ENCODE measurements at places on chromosomes 7 and 10.
A peak's percentile ranks its signal among the peaks of the same experiment; 100 is the strongest.

GRCh38 chr7:46759711-46760480 is 822.0 kb downstream of the TNS3 start:
- DNase-seq, result no peak

GRCh38 chr10:79126351-79127080 is 57.8 kb downstream of the ZMIZ1 start:
- DNase-seq, result no peak

GRCh38 chr7:142790555-142790954 is 19.8 kb downstream of the PRSS2 start:
- DNase-seq, result no peak

- no peak for DNase-seq
Measured at GRCh38 chr10:17918187-17918903, 33.4 kb upstream of the SLC39A12 start.

DNA sequence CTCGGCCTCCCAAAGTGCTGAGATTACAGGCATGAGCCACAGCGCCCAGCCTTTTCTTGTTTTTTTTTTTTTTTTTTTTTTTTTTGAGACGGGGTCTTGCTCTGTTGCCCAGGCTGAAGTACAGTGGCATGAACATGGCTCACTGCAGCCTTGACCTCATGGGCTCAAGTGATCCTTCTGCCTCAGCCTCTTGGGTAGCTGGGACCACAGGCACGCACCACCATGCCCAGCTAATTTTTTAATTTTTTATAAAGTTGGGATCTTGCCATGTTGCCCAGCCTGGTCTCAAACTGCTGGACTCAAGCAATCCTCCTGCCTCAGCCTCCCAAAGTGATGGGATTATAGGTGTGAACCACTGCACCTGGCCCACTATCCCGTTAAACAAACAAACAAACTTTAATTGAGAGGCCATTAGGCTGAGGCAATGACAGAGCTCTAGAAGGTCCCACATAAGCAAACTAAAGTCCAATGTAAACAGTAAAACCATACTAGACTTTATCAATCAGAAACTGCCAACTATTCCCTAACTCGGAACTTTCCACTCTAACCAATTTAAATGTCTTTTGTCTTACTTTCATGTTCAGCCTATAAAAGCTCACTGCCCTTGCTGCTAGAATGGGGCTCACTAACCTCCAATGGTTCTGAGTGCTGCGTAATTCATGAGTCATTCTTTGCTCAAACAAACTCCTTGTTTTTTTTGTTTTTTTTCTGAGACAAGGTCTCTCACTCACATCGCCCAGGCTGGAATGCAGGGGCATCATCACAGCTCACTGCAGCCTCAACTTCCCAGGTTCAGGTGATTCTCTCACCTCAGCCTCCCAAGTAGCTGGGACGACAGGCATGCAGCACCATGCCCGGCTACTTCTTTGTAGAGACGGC is 1.9 kb downstream of the DHX32 start:
- DNase-seq, result no peak

DNA sequence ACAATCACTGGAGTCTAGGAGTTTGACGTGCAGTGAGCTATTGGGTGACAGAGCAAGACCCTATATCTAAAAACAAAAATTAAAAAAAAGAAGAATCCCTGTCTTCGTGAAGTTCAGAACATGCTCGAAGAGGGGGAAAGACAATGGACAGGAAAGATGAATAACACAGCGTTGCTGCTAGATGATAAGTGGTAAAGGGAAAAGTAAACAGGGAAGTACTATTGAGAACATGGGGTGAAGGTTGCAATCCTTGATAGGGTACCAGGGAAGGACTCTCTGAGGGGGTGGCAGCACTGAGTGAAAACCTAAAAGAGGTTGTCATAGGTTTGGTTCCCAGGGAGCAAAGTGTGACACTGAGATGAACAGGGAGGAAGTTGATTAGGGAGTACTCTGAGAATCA is 2.8 kb upstream of the ABRAXAS2 start:
- DNase-seq, result no peak

DNA sequence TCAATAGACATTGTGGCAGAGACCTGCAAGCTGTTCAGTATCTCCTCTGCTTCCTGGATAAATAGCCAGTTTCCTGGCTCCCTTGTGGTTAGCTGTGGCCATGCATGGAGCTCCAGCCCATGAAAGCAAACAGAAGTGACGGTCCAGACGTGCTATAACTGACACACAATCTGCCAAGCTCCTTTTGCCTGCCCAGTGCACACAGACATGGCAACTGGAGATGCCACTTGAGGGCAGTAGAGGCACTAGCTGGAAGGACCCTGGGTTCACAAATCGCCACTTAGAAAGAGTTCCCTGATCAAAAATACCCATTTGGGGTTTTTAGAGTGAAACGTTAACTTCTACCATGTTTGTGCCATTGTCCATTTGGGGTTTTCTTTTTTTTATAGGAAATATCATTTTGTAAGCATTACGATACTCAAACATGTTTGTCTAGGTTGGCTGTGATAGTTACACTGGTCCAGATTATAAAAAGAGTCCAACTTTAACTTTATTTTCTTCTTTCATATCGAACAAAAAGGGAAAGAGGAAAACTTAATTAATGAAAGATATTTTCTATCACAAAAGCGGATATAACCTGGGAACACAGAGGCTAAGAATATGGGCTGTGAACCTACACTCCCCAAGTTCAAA is 31.3 kb downstream of the KIN start:
- DNase-seq, result peak; percentile 42

GRCh38 chr10:24465891-24466818 is 257.2 kb downstream of the KIAA1217 start:
- peak; percentile 46 for DNase-seq

GRCh38 chr10:68992636-68993440 is 4.2 kb downstream of the KIFBP start:
- no peak for DNase-seq

GRCh38 chr10:22824984-22825383 is 102.9 kb upstream of the ARMC3 start:
- DNase-seq, result no peak

GRCh38 chr10:37758074-37758473 is 99.3 kb downstream of the ZNF248 start:
- no peak for DNase-seq

DNA sequence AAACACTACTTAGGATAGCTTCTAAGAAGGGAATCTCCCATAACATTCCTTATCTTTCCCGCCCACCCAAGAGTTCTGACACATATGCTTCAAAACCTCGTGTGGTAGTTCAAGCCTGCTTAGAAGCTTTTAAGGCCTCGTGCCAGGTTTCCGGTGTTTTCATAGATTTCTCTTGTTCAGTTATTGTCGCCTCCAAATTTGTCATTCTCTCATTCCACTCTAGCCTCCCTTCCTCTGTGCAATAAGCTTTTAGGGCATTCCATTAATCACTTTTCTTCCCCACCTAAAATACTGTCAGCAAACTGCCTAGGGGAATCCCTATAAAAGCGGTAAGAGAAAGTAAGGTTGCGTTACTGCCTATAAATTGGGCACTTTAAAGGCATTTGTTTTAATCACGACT is 718 bp upstream of the BPGM start:
- DNase-seq, result no peak

- DNase-seq, result no peak
Measured at GRCh38 chr7:140242057-140243031, 65.6 kb upstream of the KDM7A start.

DNA sequence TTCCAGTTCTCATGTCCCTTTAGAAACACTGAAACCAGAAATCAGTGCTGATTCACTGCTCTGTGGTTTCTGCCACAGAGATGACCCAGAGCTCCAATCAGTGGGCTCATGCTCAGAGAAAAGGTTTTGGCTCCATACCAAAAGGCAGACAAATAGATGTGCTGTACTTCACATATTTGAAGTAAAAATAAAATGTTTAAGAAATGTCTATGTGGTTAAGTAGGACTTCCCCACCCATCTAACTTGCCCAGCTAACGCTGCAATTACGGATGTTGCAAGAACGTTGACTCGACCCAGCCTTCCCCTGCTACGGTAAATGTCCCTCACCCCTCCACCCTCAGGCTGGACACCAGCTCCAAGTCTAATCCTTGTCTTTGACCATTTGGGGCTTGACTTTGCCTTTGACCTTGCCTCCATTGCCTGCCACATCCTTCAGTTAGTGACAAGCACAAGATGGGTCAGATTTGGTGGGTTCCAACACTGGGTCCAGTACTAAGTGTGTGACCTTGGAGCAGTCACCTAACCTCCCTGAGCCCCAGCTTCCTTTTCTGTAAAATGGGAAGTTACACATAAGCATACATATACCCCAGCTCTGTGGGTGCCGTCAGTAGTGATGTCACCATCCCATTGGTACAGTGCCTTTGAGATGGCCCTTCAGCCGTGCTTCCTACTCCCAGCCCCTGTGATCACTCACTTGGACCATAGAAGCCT is 95.8 kb downstream of the CHST15 start:
- DNase-seq, result no peak

DNA sequence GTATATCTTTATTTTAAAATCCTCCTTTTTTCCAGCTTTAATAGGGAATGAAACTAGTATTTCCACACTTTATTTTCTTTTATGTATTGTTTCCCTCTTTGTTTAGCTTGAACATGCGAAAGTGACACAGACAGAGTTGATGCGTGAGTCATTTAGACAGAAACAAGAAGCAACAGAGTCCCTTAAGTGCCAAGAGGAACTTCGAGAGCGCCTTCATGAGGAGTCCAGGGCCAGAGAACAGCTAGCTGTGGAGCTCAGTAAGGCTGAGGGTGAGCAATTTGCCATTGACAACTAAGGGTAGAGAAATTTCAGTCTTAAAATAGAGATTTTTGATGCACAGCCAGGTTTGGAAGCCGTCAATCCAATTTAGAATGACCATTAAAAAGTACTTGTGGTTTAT is 73.1 kb downstream of the CYP51A1 start:
- no peak for DNase-seq

DNA sequence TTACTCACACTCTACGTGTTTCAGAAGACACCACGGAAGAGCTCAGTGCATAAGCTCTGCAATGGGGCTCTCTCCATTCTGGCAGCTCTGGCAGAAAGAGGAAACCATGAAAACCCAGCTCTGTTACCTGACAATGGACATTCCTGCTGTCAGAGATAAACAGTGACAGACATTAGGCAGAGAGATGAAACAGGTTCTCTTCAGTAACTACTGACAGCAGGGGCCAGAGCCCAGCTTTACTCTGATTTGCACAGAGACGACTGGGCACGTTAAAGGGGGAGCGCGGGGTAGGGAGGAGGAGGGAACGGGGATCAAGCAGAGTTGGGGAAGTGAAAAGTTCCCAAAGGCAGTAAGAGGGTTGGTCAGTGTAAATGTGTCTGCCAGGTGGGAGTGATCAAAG is 206.1 kb downstream of the RAMP3 start:
- no peak for DNase-seq

- DNase-seq, result no peak
Measured at GRCh38 chr7:71996141-71996540, 416.0 kb downstream of the CALN1 start.

DNA sequence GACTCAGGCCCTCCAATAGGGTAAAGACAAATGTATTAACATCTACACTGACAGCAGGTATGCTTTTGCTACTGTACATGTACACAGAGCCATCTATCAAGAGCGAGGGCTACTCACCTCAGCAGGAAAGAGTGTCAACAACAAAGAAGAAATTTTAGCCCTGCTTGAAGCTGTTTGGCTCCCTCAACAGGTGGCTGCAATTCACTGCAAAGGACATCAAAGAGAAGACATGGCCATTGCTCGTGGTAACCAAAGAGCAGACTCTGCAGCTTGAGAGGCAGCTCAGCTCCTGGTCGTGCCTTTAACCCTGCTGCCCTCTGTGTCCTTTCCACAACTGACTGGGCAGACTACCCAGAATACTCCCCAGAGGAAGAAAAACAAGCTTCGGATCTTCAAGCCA is 5.1 kb downstream of the AKR1B15 start:
- DNase-seq, result no peak

GRCh38 chr10:51047857-51048256 is 26.4 kb upstream of the PRKG1 start:
- DNase-seq, result no peak

- no peak for DNase-seq
Measured at GRCh38 chr7:13352677-13353076, 636.8 kb downstream of the ETV1 start.

DNA sequence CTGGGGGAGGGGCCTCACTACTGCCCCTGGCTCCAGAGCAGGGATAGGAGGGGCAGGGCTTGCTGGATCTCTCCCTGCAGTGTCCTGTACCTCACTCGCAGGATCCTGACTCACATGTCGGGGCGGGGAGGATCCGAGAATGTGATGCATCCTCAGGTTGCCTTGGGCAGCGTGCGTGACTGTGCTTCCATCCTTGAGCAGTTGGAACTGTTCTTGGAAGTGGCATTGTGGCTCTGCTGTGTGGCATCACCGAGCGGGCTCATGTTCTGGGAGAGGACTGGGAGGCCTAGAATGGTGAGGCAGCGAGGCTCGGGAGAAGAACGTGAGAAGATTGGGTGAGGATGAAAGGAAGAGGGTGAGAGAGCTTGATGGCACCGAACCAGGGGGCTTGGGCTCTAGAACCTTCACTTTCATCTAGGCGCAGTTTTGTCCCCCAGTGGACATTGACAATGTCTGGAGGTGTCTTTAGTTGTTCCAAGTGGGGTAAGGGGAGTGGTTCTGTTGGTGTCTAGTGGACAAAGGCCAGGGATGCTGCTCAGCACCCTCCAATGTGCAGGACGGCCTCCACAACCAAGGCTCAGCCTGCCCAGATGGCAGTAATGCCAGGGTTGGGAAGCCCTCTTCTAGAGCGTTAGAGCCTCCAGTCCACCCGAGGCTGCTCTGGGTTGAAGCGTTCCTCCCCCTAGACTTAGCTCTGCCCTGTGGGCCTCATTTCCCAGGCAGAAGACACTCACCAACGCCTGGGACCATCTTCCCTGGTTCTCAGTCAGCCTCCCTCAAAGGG is 8.4 kb downstream of the RARRES2 start:
- no peak for DNase-seq

GRCh38 chr7:156124356-156124755 is 312.1 kb upstream of the SHH start:
- no peak for DNase-seq

DNA sequence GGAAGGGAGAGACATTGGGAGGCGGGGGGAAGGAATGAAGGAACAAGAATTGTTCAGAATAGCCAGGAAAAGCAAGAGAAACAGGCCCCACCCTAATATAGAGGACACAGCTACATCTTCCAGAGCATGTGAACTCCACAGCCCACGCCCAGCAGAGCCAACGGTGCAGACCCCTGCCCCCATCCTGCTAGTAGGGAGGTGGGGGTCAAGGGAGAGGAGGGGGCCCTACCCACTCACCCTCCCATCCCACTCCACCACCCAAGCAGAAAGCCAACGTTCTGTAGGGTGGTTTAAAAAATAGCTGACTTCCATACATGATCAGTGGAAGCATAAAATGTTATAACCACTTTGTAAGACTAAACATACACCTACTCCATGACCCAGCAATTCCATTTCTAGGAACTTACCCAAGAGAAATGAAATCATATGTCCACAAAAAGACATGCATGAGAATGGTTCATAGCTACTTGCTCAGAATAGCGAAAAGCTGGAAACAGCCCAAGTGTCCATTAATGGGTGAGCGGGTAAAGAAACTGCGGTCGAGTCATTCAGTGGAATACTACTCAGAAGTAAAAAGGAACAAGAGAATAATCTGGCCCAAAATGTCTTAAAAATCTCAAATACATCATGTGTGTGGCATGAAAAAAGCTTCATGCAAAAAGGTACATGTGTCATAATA is 31.8 kb downstream of the CTBP2 start:
- no peak for DNase-seq

Data from activated CD8-positive, alpha-beta T cell treated with anti-CD3 and anti-CD28 coated beads, Interleukin-2, amount 10 ng/mL, durations not matched to agents 7 days and 5 days (primary cell).